Left cardiac atrium (tissue), 4 donors: ENCODE measurements at places on chromosomes 11 and 22. TPM values are rescaled to one million over a fixed set of nuclear protein-coding genes. Genes with fewer than 3 reads are reported as not detected.

The ART1 gene
- total RNA-seq, result not detected

DNA sequence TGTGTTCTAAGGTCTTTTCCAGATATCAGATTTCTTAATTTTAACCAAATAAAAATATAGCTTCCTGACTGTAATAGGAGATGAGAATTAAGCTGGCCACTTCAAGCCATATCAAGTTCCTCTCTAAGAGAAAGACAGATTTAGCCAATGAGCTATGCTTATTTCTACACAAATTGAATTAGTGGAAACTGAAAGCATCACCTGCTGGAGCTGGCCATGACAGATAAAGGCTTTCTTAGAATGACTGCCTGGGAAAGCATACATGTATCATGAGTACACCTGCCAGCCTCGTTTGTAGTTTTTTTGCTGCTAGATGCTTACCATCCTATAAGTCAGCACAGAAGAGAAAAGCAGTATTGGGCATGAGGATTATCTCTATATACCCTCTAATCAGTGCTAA is 53.5 kb upstream of the DBX1 start:
- DNase-seq, result no peak

DNA sequence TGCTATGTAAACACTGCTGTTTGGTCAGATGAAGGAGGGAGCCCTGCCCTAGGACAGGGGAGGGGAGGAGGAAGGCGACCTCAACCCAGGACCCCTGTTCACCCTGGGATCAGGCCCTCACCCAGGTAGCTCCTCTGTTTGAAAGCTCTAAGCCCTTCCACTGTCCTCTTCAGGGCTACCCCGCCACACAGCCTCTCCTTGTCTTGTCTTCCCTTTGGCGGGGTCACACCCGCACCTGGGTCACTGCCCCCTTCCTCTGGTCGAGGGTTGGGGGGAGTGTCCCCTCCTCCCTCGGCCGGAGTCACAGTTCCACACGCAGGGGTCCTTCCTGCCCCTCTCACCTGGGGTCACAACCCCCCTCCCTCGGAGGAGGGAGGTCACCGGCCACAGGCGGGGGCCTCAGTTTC is 463 bp upstream of the PTPMT1 start:
- DNase-seq, result no peak

The NUP160 gene
- total RNA-seq, result 18.3 TPM

The PKP3 gene
- total RNA-seq, result 0.68 TPM

DNA sequence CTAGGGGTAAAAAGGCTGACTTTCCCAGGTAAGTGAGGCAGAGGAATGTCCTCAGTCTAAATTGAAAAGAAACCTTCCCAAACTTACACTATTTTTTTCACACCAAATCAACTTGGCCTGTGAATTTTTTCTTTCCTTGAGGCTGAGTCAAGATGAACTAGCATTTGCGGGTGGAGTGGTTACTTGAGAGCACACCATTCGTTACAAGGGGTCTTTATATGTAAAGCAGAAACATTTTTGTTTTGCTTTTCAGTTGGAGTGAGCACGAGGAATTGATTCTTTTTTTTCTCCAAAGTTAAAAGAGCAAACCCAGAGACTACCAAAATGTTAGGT is 36.4 kb downstream of the MAML2 start:
- no peak for DNase-seq

- DNase-seq, result no peak
Observed at GRCh38 chr22:43404673-43405385, 7.0 kb upstream of the MPPED1 start.

The CYP2R1 gene
- 10.1 TPM for total RNA-seq

DNA sequence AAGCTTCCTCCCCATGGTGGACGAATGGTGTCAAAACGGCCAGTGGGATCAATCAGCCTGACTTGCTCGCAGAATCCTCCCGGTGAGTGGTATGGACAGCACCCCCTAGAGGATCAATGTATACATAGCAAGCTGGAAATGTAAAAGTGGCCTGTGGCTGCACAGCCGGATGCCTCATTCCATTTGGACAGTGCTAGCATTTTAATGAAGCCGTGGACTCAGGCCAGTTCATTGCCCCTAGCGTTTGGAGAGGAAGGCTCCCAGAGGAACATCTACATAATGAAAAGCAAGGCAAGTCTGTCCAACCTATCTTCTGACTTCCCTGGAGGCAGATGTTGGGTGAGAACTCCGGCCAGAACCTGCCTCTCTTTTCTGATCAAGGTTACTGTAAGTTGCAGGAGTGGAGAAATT is 942.3 kb downstream of the NTM start:
- DNase-seq, result no peak

DNA sequence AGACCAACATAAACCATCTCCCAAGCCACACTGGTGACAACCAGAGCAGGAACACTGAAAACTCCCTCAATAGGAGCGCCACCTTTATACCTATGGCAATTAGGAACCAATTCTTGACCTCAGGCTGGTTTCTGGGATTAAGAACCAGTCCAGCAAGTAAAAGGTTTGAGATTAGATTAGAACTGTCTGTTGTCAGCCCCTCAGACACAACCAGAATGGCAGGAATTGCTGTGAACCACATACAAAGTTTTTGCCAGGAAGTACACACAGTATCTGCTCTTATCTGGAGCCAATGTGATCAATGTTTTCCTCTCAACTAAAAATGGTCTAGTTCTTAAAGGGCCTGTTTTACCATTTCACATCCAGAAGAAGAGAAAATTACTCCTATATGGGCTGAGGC is 55.2 kb downstream of the RBFOX2 start:
- DNase-seq, result no peak

- no peak for DNase-seq
Observed at GRCh38 chr11:29373725-29374124, 643.1 kb downstream of the KCNA4 start.

The PRR33 gene
- 0.50 TPM for total RNA-seq

The VWCE gene
- 2.3 TPM for total RNA-seq

The CAVIN3 gene
- total RNA-seq, result 51.5 TPM

GRCh38 chr11:35947437-35947836 is 3.6 kb downstream of the LDLRAD3 start:
- DNase-seq, result no peak

GRCh38 chr11:56916162-56916561 is 72.6 kb upstream of the OR5AK2 start:
- DNase-seq, result no peak

GRCh38 chr22:44947846-44948245 is 62.0 kb downstream of the PHF21B start:
- no peak for DNase-seq

GRCh38 chr11:75140269-75141138 is 10.4 kb upstream of the SLCO2B1 start:
- DNase-seq, result peak; percentile 69

GRCh38 chr22:38940811-38941384 is 16.5 kb upstream of the APOBEC3A start:
- no peak for DNase-seq

DNA sequence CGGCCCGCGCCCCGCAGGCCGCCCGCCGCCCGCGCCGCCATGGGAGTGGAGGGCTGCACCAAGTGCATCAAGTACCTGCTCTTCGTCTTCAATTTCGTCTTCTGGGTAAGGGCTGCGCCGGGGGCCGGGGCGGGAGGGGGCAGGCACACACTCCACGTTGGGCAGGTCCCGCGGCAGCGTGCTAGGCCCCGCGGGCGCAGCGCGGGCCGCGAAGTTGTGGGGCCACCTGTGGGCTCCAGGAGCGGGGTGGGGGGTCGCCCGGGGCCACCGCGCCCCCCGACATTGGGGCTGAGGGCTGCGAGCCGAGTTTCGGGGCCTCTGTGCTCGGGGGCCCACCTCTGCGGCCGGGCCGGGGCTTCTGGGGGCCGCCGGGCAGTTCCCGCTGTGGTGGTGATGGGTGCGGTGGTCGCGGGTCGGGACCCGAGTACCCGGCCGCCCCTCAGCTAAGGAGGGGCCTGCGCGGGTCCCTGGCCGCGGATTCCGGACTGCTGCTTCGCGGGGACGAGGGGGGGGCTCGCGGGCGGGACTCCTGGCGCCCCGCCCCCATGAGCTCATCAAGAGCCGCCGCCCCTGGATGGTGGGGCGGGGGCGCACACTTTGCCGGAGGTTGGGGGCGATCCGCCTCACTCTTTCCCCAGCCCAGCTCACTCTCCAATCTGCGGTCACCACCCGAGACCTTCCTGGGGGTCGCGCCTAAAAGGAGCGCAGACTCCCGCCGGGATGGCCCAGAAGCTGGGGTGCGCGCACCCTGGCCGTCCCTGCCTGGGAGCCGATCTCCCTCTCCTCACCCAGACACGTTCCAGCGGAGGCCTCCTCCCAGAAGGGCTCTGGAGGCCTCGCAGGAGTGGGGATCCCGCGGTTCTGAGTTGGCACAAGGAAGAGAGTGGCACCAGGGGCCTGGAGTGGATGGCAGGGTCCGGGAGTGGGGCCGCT is 667 bp downstream of the CD81 start:
- peak; percentile 81 for DNase-seq

DNA sequence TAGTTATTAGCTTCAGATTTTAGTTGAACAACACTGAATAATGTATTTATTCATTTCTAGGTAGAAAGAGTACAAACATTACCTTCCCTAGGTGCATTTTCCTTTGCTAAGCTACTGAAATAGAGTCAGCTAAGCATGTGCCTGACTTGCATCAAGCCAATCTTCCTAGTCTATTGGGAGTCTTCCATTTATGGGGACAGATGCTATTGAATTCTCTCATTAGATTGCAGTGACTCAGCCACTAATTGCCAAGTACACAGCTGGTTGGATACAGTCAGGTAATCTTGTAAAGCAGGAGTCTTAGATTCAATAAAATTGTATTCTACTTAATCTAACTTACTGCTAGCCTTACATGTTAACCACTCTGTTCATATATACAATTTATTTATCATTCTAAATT is 55.2 kb upstream of the RPS13 start:
- DNase-seq, result no peak

DNA sequence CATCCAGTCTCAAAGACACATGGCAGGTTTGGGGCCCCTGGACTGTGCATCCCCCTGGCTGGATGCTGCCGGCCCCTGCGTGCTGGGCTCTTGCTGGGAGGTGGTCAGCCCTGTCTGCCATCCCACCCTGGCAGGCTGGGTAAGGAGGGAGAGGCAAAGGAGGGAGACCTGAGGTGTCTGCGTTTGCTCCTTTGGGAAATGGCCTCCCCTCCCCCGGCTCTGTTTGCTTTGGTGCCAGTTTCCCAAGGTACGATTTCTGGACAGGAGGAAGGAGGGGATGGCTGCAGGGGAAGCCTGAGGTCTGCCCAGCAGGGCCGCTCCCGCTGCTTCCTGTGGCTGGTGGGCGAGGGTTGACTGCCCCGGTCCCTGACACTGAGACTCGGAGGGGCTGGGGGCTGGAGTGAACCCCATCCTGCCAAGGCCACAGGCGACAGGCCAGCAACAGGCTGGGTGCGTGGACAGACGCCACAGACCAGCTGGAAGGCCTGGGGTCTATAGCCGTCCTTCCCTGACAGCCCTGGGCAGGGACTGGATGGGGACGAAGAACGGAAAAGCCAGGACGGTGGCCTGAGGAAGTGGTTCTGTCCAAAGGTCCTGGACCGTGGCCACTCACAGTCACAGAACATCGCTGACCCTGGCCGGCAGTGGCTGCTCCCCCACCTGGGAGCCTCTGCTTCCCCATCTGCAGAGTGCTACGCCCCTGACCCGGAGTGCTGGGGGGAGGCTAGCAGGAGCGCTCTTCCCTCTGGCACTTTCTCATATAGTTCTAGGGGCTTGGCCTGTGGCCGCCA is 38.0 kb downstream of the OSBPL5 start:
- peak; percentile 23 for DNase-seq

DNA sequence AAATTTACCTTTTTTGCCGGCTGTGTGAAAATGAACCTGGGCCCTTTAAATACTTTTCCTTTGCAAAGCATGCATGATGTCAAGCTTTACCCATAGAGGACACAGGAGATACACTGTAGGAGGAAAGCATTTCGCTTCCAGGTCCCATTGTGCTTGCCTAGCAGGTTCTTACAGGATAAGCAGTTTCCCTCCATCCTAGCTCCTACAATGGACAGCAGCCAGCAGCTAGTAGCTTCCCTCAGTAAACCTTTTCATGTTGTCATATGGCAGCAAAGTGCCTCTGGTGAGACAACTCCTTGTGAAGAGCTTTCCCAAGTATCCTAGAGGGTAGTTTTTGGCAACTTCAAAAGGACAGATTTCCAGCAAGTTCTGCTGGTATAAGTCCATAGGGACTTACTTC is 78.4 kb downstream of the RBFOX2 start:
- no peak for DNase-seq

DNA sequence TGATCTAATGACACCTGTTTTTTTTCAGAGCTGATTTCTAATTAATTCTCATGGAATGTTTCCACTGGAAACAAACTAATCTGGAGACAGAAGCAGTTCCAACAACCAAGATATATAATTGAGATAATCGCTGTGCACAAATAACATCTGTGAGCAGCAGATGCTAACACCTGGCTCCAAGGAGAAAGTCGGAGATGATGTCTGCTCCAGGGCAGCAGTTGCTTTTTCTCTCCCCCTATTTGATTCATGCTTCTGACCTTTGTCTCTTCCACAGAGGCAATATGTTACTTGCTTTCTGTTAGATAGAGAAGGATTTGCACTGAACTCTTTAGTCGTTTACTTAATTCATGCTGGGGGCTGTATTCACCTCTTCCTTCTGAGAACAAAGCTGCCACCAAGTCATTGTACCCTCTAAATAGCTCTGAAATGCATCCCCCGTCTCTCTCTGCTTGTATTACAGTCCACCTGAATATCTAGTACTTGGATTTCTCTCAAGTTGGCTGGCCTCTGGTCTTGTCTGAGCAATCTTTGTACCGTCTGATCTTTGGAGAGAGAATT is 187.4 kb downstream of the MYO18B start:
- DNase-seq, result no peak

The SLC7A4 gene
- 0.68 TPM for total RNA-seq

The OR52E8 gene
- not detected for total RNA-seq

The HEPN1 gene
- not detected for total RNA-seq

The GPHA2 gene
- not detected for total RNA-seq

DNA sequence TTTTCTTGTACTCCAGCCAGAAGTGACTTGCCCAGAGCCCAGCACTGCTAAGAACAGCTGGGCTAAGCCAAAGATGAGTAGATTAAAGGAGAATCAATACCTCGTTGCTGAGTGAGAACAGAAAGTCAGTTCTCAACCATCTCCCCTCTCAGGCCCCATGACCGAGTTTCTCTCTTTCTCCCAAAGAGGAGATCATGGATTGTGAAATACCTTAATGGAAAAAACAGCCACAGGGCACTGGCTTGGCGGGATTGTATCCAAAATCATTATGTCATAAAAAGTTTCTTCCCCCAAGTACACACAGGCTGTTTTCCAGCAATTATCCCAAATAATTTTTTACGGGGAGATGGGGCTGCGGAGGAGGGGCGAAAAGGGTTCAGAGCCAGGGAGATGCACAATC is 111.8 kb upstream of the TMEM45B start:
- DNase-seq, result no peak

The KCNJ5 gene
- total RNA-seq, result 15.6 TPM

DNA sequence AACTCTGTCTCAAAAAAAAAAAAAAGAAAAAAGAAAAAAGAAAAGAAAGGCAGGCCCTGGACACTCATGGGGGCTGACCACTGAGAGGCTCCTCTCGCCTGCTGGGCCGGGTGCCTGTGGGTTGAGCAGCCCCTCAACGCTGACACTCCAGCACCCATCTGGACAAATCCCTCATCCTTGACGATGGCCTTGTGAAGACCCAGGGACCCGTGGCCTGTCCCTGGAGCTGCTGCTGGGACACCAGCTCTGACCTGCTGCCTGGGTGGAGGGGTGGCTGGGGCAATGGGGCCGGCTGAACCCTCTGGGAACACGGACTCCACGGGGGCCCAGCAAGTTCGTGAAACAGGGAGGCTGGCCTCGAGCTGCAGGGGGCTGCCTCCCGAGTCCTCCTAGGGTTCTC is 10.5 kb upstream of the BID start:
- no peak for DNase-seq

The CCDC34 gene
- 2.0 TPM for total RNA-seq

GRCh38 chr22:36244522-36245391 is 5.4 kb upstream of the APOL2 start:
- DNase-seq, result peak; percentile 53

The MMP10 gene
- total RNA-seq, result not detected

GRCh38 chr11:7418906-7419305 is 66.4 kb upstream of the OLFML1 start:
- no peak for DNase-seq
